Stimulated activated CD4-positive, alpha-beta T cell treated with anti-CD3 and anti-CD28 coated beads, Interleukin-4, amount 100 ng/mL, for 4 hours (primary cell): ENCODE measurements at places on chromosomes 13 and 19.

DNA sequence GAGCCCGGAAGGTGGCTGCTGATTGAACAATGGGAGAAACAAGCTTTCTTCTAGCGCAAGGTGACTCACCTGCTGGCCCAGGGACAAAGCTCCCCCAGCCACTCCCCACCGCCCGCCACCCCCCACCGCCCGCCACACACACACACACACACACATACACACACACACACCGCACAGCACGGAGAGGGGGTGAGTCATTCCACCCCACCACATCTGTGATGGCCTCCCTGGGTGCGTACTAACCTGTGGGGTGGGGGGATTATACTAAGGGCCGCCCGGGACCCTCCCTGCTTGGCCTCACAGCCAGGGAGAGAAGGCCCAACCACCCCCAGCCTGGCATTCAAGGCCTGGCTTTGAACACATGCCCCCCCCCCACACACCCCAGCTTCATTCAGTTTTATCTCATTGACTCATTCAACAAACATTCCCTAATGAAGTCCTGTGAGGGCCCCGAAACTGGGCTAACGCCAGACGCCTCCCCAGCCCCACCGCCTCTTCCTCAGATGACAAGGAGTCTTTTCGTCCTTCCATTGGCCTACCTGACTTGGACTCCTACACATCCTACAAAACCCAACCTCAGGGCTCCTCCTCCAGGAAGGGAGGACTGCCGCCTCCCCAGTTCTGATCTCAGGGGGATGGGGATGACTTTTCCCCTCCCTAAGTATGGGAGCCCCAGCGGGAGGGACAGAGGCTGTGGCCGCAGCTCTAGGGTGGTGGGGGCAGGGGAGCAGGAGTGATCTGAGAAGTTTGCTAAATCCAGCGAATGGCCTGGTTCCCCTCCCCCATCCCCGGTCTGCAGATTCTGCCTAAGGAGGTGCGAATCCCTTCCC, 5.8 kb upstream of the ONECUT3 start:
- DNase-seq, result no peak

DNA sequence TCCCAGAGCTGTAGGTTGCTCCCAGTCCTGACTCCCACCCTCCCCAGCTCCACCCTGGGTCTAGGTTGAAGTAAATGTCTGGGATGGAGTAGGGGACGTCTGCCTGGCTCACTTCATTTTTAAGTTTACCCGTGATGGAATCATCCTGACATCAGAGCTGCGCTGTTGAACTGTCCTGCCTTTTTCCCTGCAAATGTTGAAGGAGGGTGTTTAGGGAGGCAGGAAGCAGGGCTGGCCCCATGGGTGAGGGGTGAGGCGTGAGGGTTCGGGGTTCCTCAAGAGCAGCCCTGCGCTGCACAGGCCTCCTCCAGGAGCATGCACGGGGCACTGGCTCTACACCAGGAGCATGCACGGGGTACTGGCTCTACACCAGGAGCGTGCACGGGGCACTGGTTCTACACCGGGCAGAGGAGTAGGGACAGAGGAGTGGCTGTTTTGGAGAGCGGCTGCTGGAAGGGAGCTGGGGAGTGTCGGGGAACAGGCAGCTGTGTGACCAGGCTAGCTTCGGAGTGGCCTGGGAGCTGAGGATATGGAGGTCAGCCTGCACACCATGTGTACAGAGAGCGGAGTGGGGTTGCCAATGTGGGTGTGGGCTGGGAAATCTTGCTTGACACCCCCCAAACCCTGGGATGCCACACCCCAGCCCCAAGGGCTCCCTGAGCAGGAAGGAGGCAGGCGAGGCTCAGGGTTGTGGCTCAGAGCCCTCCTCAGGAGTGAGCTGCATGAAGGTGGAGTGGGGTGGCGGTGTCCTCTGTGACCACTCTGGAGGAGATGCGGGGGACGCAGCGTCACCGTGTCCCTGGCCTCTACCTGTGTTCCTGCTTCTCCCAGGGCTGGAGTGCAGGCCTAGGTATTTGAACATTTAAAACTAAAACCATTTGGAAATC, 63.3 kb downstream of the GPR12 start:
- no peak for DNase-seq

- DNase-seq, result no peak
Measured at GRCh38 chr19:934865-935479, 9.1 kb downstream of the ARID3A start.

DNA sequence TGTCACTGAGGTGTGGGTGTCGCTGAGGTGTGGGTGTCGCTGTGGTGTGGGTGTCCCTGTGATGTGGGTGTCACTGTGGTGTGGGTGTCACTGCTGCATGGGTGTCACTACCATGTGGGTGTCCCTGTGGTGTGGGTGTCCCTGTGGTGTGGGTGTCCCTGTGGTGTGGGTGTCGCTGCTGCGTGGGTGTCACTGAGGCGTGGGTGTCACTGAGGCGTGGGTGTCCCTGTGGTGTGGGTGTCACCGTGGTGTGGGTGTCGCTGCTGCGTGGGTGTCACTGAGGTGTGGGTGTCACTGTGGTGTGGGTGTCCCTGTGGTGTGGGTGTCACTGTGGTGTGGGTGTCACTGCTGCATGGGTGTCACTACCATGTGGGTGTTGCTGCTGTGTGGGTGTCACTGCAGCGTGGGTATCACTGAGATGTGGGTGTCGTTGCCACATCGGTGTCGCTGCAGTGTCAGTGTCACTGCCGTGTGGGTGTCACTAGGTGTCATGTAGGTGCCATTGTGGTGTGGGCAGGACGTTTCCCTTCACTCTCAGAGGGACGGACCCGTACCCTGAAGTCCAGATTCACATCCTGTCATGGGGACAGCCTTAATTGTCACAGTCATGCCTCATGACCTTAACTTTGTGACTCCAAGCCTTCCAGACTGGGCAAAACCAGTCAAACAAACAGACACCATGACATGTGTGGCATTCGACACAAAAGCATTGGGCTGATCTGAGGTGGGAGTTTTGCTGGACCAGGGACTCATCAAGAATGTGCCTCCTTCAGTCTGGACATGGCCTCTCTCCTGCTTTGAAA, 12.7 kb upstream of the GAS6 start:
- no peak for DNase-seq

GRCh38 chr13:29547153-29547552, 48.3 kb downstream of the SLC7A1 start:
- no peak for DNase-seq
